ENCODE measurements at places on chromosomes 1 and 21.

DNA sequence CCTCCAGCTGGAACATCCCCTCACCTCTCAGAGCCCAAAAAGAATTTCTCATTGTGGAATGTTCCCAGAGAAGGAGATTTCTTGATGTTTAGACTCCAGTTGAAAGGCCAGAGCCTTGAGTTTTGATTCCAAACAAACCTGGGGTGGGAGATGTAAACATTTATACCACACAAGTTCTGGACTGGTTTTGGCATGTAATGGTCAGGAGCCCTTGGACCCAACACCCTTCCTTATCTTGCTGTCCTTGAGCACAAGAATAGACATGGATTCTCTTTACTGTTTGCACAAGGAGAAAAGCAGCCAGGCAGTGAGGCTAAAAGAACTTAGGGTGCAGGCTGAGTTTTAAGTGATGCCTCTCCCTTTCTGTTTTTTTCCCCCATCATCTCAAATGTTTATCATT, 4.5 kb downstream of the RHBG start:
- DNase-seq, result no peak

GRCh38 chr1:150596095-150596892, 16.9 kb upstream of the MCL1 start:
- no peak for DNase-seq

DNA sequence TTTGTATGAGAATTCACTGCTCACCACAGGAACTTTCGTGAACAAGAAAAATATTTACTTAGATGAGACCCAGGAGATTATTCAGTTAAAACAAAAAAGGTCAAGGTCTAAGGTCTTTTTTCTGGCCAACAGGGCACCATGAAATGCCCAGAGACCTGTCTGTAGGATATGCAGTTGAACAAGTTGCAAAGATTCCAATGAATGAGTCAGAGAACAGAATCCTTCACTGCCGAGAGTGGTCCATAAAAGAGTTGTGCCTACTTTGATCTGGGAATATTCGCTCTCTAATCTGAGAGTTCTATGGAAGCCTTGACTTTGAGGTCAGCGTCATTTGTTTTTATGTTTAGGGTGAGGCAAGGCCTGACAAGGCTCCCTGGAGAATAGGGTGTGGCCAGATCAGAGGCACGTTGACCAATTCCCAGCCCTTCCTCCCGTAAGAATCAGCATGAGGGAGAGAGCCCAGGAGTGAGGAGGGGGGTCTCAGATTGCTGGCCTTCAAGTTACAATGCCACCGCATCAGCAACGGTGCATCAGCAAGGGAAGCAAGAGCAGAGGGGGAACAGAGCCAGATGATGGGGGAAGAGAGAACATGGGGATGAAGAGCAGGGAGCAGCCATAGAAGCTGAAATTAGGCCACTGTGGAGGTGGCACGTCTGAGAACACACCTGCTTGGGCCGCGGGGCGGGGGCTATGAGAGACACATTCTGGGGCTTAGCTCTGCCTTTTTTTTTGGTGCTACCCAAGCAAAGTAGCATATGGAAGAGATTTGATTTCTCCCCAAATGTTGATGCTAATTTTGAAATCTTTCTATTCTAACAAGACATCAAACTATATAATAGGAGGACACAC, 206.4 kb upstream of the RAB4A start:
- DNase-seq, result no peak

GRCh38 chr1:81577004-81577697, 223.6 kb upstream of the ADGRL2 start:
- DNase-seq, result no peak

GRCh38 chr1:21782349-21782867, 541 bp downstream of the USP48 start:
- DNase-seq, result no peak
